ENCODE measurements at places on chromosomes 2 and 18. TPM values are rescaled to one million over a fixed set of nuclear protein-coding genes. Genes with fewer than 3 reads are reported as not detected.

Gene FAM237A
- total RNA-seq = not detected

Gene PLCD4
- 0.07 TPM for total RNA-seq

Gene RBKS
- 3.4 TPM for total RNA-seq

Gene SERPINB3
- total RNA-seq = 0.25 TPM

Gene MAL
- total RNA-seq = not detected

- H3K27me3 ChIP-seq = no peaks in the 10 kb centered on the region
- H3K36me3 ChIP-seq = no peaks in the 10 kb centered on the region
- no peak for DNase-seq
- no peak overlapping the region for H3K27ac ChIP-seq
- H3K4me1 ChIP-seq = no peaks in the 10 kb centered on the region
- no peak overlapping the region for H3K4me3 ChIP-seq
These were observed 144.7 kb upstream of the SRD5A2 start for GRCh38 chr2:31725444-31725843.
